ENCODE measurements at places on chromosomes 4 and X. TPM values are rescaled to one million over a fixed set of nuclear protein-coding genes. Genes with fewer than 3 reads are reported as not detected.

Gene FAT4
- 1.4 TPM for total RNA-seq

Gene HHIP
- total RNA-seq, result 0.76 TPM

Gene GCNA
- total RNA-seq, result 1.7 TPM

Gene HTN3
- not detected for total RNA-seq

Gene KIT
- total RNA-seq, result not detected

Gene ETDA
- not detected for total RNA-seq

Gene MAOA
- total RNA-seq, result 1.2 TPM

Gene MTHFD2L
- 10.1 TPM for total RNA-seq

Gene GAGE12J
- total RNA-seq, result not detected

Gene RTL9
- 0.16 TPM for total RNA-seq

Gene PPARGC1A
- total RNA-seq, result 0.02 TPM

All from A549 treated with AZD2906 at 1 μM for 4 hours (cell line).